ENCODE measurements at places on chromosomes 5 and 9. TPM values are rescaled to one million over a fixed set of nuclear protein-coding genes. Genes with fewer than 3 reads are reported as not detected.

The NHP2 gene
- total RNA-seq = 561 TPM

The MRPS2 gene
- total RNA-seq = 30.3 TPM

The OCLN gene
- 2.9 TPM for total RNA-seq

The PCDHGB3 gene
- 0.87 TPM for total RNA-seq

The NR6A1 gene
- total RNA-seq = 1.2 TPM

The SLC6A7 gene
- total RNA-seq = not detected

The STPG3 gene
- not detected for total RNA-seq

The PKN3 gene
- 2.8 TPM for total RNA-seq

The LRRC19 gene
- not detected for total RNA-seq

The ARID3C gene
- not detected for total RNA-seq

The NTNG2 gene
- total RNA-seq = 0.95 TPM

The PAIP1 gene
- 222 TPM for total RNA-seq

The SPATA31C1 gene
- total RNA-seq = not detected

The ECSCR gene
- total RNA-seq = not detected

The TAF11L4 gene
- not detected for total RNA-seq

The STRBP gene
- total RNA-seq = 11.5 TPM

The SLC25A2 gene
- total RNA-seq = not detected
